B cell (primary cell): ENCODE measurements at places on chromosomes 3 and 15. TPM values are rescaled to one million over a fixed set of nuclear protein-coding genes. Genes with fewer than 3 reads are reported as not detected.

Gene MYO1E
- 100.0 and 111 TPM in 2 replicates for total RNA-seq

Gene APEH
- total RNA-seq = 87.5 and 96.2 TPM in 2 replicates

Gene GNB4
- total RNA-seq = 24.0 and 24.6 TPM in 2 replicates

Gene GOLGA6D
- not detected in 2 replicates for total RNA-seq

Gene CHRFAM7A
- total RNA-seq = 1.1 and 1.2 TPM in 2 replicates

Gene SLC12A1
- total RNA-seq = not detected in 2 replicates

GRCh38 chr3:129971351-129972052, 3.0 kb upstream of the TRH start:
- no peak overlapping the region for H3K27ac ChIP-seq
- H3K36me3 ChIP-seq = no peaks in the 10 kb centered on the region
- no peak overlapping the region for H3K4me3 ChIP-seq
- H3K27me3 ChIP-seq = peaks cover 9% of the 10 kb centered on the region
- peaks cover 16% of the 10 kb centered on the region for H3K4me1 ChIP-seq
- DNase-seq = no peak

GRCh38 chr3:53739966-53740365, 106.3 kb downstream of the CHDH start:
- H3K27me3 ChIP-seq = no peaks in the 10 kb centered on the region
- H3K36me3 ChIP-seq = no peaks in the 10 kb centered on the region

GRCh38 chr15:29681166-29681845, 141.0 kb downstream of the TJP1 start:
- H3K27ac ChIP-seq = no peak overlapping the region
- no peak for DNase-seq
- H3K36me3 ChIP-seq = no peaks in the 10 kb centered on the region

GRCh38 chr3:17836919-17837318, 94.5 kb upstream of the TBC1D5 start:
- no peaks in the 10 kb centered on the region for H3K36me3 ChIP-seq
- no peak for DNase-seq
- H3K27ac ChIP-seq = no peak overlapping the region
- H3K27me3 ChIP-seq = no peaks in the 10 kb centered on the region

GRCh38 chr15:67163180-67163579, 91.3 kb downstream of the AAGAB start:
- H3K27me3 ChIP-seq = no peaks in the 10 kb centered on the region
- peaks cover 43% of the 10 kb centered on the region for H3K36me3 ChIP-seq
- no peak for DNase-seq
- no peak overlapping the region for H3K4me3 ChIP-seq

DNA sequence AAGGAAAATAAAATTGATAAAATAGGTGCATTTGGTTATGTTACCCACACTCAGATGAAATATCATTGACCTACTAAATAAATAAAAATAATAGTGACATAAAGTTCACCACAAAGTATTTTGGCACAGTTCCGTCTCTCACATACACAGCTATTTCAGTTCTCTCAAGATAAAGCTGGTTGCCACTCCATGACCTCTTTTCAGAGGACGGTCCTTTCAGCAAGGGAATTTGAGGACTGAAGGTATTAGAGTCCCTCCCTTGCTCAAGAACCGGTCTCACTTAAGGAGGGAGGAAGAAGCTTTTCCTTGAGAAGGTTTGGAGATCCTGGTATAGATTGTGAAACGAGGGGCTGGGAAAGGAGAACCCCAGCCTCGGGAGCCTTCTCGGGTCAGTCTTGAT, 285.5 kb upstream of the CFAP20DC start:
- DNase-seq = no peak
- no peak overlapping the region for H3K27ac ChIP-seq
- H3K4me1 ChIP-seq = peaks cover 7% of the 10 kb centered on the region

DNA sequence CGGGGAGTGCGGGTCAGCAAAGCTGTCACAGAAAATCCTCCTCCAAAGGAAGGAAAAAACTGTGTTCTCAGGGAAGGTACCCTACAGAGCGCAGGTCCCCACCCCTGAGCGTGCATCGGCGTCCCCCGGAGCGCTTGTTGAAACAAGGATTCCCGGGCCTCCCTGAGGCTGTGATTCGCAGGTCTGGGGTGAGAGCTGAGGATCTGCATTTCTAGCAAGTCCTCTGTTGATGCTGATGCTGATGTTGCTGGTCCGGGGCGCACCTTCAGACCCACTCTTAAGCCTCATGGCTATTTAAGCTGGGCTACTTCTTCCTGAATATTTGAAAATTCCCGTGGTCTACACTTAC, 226.2 kb upstream of the IGF1R start:
- no peaks in the 10 kb centered on the region for H3K36me3 ChIP-seq
- H3K27me3 ChIP-seq = no peaks in the 10 kb centered on the region
- H3K27ac ChIP-seq = no peak overlapping the region
- H3K4me1 ChIP-seq = peaks cover 6% of the 10 kb centered on the region
- DNase-seq = peak; percentile 5

DNA sequence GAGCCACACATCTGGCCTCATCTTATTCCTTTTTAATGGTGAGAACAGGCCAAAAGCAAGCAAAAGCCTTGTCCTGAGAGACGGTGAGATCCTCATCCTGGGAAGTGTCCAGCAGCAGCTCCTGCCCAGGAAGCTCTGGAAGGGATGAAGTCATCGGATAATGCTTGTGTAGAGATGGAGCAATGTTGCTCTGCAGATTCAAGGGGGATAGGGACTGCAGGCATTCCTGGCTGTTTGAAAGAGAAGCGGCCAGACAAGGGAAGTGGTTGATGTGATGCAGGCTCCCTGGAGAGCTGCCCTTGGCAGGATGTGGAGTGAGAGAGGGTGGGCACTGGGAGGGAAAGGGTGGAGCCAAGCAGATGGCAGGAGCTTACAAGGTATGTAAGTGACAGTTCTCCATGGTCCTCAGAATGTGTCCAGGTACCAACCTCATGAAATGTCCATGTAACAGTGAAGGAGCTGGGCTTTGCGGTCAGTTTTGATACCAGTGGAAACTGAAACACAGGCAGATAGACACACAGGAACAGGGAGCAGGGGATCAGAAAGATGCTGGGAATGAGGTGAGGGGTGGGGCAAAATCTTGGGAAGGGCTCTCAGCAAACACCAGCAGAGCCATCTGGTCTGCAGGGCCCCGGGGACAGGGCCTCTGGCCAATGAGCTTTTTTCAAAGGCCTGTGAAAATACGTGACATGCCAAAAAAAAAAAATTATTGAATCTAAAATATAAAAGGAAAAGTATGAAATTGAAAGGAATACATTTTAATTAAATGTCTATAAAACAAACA, 32.2 kb upstream of the LACTB start:
- no peaks in the 10 kb centered on the region for H3K27me3 ChIP-seq
- no peak overlapping the region for H3K27ac ChIP-seq
- H3K4me1 ChIP-seq = no peaks in the 10 kb centered on the region
- no peak for DNase-seq

DNA sequence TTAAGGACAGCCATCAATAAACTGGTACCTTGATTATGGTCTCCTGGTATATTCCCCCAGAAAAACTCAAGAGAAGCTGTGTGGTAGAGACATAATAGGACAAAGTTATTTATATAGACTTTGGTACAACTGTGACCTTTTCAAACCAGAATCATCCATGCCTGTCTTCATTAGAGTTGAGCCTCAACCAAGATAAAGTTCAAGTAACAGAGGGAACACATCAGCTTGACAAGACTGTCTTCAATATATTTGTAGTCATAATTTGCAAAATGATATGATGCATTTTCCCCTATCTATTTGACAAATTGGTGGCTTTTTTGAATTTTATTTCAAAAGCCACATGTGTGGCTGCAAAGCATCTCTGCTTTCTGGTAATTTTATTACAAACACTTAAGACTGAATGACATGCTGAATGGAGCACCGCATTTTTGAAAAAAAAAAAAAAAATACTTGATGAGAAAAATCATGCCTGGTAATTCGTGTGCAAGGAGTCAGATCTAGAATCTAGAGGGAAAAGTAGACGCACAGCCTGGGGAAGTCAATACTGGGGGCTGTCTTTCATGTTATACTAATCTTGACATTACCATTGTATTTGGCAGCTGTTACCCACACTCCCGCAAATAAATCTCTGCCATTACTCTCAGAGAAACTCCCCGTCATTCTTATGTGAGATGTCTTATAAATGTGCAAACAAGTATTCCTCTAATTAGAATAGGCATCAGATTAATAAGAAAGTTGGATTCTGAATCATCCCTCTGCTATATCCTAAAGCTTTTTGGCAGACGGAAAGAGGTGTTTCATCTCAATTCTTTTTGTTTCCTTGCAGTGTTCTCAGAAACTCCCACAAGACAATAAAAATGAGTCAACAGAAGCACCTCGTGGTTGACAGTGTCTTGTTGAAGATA, 554.8 kb upstream of the CBLB start:
- DNase-seq = no peak
- no peaks in the 10 kb centered on the region for H3K27me3 ChIP-seq
- H3K4me3 ChIP-seq = no peak overlapping the region
- no peaks in the 10 kb centered on the region for H3K36me3 ChIP-seq

DNA sequence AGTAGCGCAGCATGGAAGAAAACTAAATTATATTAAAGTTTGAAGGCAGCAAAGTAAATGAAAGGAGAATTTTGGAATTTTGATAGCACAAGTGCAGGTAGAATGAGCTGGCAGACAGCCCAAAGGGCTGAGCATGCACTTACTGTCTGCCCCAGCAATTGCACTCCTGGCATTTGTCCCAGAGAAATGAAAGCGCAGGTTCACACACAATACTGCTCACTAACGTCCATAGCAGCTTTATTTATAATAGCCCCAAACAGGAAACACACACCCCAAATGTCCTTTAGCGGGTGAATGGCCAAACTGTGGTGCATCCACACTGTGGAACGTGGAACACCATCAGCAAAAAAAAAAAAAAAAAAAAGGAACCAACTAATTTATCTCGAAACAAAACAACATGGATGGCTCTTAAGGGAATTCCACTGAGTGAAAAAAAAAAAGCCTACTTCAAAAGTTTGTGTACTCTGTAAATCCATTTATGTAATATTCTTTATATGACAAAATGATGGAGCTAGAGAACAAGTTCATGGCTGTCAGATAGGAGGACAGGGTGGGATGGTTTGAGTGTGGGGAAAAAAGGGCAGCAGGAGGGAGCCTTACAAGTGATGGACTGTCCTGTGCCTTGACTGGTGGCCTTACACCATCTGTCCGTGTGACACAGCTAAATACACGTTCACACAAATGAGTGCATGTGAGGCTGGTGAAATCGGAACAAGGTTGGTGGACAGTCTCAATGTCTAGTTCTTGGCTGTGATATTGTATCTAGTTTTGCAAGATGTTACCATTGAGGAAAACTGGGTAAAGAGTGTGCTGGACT, 6.0 kb upstream of the TM2D3 start:
- peaks cover 7% of the 10 kb centered on the region for H3K36me3 ChIP-seq
- no peaks in the 10 kb centered on the region for H3K27me3 ChIP-seq
- no peak overlapping the region for H3K27ac ChIP-seq
- no peak for DNase-seq
- H3K4me1 ChIP-seq = peaks cover under 1% of the 10 kb centered on the region

GRCh38 chr3:150737874-150738679, 24.9 kb downstream of the SIAH2 start:
- no peak overlapping the region for H3K4me3 ChIP-seq
- no peak for DNase-seq
- H3K27ac ChIP-seq = no peak overlapping the region
- H3K4me1 ChIP-seq = peaks cover 46% of the 10 kb centered on the region
- H3K27me3 ChIP-seq = no peaks in the 10 kb centered on the region

- no peak overlapping the region for H3K27ac ChIP-seq
- DNase-seq = no peak
- H3K27me3 ChIP-seq = no peaks in the 10 kb centered on the region
- H3K4me1 ChIP-seq = no peaks in the 10 kb centered on the region
Observed at GRCh38 chr3:53230041-53230621, 25.7 kb downstream of the TKT start.

- peaks cover 4% of the 10 kb centered on the region for H3K36me3 ChIP-seq
- peaks cover 99% of the 10 kb centered on the region for H3K4me1 ChIP-seq
- H3K27me3 ChIP-seq = no peaks in the 10 kb centered on the region
- no peak overlapping the region for H3K4me3 ChIP-seq
- DNase-seq = no peak
- H3K27ac ChIP-seq = peak overlapping the region; percentile 97
Observed at GRCh38 chr15:67087507-67088172, 22.2 kb downstream of the SMAD3 start.
